ENCODE measurements at places on chromosomes 1 and 21. TPM values are rescaled to one million over a fixed set of nuclear protein-coding genes. Genes with fewer than 3 reads are reported as not detected.

DNA sequence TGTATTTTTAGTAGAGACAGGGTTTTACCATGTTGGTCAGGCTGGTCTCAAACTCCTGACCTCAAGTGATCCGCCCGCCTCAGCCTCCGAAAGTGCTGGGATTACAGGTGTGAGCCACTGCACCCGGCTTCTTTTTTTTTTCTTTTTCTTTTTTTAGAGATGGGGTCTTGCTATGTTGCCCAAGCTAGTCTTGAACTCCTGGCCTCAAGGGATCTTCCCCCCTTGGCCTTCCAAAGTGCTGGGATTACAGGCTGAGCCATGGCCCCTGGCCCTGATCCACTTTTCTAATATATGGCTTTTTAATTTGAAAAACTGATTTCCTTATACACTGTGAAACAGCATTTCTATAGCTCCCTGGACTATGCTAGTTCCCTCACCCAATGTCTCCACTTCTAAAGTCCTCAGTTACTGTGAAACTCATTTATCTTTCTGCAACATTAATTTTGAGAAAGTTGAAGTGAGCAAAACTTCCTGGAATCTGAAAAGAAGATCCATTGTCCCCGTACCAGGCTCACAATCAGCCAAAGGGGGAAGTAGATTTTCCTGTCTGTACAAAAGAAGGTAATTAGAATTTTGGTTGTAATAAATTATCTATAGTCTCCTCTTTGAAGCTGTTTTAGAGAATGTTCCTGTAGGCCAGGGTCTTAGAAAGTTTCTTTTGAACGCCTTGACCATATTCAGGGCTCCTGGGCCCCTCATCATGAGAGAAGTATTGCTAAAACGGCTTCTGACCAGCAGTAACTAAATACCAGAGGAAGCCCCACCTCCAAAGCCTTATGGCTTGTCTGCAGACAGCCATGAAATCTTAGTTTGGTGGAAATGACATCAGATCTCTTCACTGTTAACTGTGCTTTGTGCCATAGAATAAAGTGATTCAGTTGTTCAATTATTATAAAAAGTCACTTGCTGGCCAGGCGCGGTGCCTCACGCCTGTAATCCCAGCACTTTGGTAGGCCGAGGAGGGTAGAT lies 34.9 kb downstream of the DEGS1 start:
- no peak for DNase-seq
- no peaks in the 10 kb centered on the region for H3K4me1 ChIP-seq
- no peak overlapping the region for H3K27ac ChIP-seq
- H3K36me3 ChIP-seq, result no peaks in the 10 kb centered on the region
- H3K4me3 ChIP-seq, result no peak overlapping the region

Gene KIF21B
- polyA plus RNA-seq, result 0.03 TPM

- no peak overlapping the region for H3K4me3 ChIP-seq
- peaks cover 2% of the 10 kb centered on the region for H3K27me3 ChIP-seq
- DNase-seq, result peak; percentile 14
- no peaks in the 10 kb centered on the region for H3K36me3 ChIP-seq
Observed at GRCh38 chr1:228867108-228867950, 132.1 kb downstream of the RHOU start.

DNA sequence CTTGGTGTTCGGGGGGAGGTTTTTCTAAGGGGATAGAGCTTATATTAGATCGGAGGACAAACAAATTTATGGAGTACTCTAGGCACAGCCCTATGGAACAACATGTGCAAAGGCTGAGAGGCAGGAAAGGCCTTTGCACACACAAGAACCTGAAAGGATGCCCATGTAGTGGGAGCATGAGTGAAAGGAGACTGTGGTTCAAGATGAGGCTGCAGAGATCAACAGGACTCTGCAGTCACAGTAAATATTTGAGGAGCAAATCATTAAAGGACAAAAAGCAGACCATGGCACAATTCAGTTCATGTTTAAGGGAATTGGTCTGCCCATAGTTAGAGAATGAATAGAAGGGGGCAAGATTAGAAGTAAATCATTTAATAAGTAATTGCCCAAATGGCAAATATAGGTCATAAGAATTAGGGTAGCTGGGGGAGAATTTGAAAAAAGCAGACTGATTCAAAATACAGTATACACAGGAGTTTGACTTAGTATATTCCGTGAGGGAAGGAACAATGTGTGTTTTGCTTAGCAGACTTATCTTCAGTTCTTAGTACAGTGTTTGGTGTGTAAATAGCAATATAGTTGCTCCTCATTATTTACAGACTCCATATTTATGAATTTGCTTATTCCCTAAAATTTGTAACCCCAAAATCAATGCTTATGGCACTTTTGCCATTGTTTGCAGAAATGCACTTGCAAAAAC lies 268.1 kb downstream of the SEC16B start:
- H3K4me3 ChIP-seq, result no peak overlapping the region
- H3K27ac ChIP-seq, result no peak overlapping the region

DNA sequence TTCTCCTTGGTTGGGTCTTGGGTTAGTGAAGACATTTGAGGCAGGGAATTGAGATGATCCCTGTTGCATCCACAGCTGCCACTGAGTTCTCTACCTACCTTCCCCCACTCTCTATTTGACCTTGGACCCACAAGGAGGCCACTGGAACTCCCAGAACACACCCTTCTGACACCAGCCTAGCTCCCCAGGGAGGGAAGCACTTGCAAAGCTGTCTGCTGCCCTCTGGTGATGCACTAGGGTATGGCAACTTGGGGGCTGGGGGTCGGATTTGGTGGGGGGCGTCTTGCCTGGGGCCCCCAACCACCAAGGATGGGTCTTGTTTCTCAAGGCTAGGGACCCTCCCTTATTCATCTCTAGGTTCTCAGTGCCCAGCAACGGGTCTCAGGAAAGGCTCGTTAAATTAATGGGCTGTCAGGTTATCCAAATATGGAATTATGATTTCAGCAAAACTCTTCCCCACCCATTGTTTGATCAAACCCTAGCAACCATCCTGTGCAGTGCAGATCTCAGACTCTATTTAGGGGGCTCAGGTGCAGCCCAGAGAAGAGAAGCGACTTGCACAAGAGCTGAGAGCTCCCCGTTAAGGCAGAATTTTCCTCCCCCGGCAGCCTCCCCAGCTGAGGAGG lies 177.8 kb upstream of the KLHDC7A start:
- no peak for DNase-seq
- H3K27ac ChIP-seq, result no peak overlapping the region
- no peaks in the 10 kb centered on the region for H3K36me3 ChIP-seq
- H3K27me3 ChIP-seq, result no peaks in the 10 kb centered on the region
- no peak overlapping the region for H3K4me3 ChIP-seq

Gene LRRC38
- polyA plus RNA-seq, result not detected

Measured in fibroblast of lung (primary cell).